ENCODE measurements at places on chromosomes 2 and 18.
A peak's percentile ranks its signal among the peaks of the same experiment; 100 is the strongest.

DNA sequence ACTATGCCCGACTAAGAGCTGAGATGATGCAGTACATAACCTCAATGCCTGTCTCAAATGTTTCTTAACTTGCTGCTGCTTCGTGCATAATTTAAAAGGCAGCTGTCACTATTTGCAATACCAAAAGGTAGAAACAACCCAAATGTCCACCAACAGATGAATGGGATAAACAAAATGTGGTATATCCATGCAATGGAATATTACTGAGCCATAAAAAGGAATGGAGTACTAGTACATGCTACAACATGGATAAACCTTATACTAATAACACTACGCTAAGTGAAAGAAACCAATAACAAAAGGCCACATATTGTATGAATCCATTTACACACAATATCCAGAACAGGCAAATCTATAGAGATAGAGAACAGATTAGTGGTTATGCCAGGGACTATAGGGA, 13.0 kb upstream of the DGKD start:
- DNase-seq = no peak

GRCh38 chr2:233165895-233166661, 85.4 kb upstream of the ATG16L1 start:
- DNase-seq = no peak

DNA sequence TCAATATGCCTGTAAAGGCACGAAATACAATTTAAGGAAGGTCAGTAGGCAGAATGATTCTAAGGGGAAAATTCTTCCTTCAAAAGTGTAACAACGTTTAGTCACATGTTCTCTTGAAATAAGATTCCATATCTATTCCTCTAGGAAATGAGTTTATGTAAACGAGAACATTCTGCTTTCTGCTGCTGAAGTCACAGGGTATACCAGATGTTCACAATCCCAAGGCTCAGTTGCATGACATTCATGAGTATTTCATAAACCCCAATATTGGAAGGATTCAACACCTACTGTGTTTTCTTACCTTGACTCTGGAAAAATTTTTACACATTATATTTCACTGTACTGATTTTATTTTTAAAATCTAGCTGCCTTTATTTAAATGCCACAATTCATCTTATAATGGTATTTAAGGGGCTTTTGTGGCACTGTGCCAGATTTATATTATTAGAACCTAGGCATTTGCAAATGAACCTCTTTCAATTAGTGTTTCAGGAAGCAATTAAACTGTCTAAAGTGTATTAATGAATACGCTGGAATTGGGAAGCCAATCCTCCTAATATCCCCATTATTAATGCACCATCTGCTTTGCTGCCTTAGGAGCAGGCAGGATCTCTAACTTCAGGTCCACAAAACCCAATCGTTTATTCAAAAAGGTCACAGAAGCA, 542.6 kb upstream of the KLHL29 start:
- peak; percentile 28 for DNase-seq

GRCh38 chr2:229952256-229952835, 30.0 kb downstream of the FBXO36 start:
- no peak for DNase-seq

- DNase-seq = no peak
These were observed 28.2 kb downstream of the SERTAD2 start for GRCh38 chr2:64625299-64626145.

- no peak for DNase-seq
These were observed 918.3 kb upstream of the TMEFF2 start for GRCh38 chr2:193112986-193113385.

- no peak for DNase-seq
These were observed 65.8 kb downstream of the ANKRD62 start for GRCh38 chr18:12159446-12159845.

DNA sequence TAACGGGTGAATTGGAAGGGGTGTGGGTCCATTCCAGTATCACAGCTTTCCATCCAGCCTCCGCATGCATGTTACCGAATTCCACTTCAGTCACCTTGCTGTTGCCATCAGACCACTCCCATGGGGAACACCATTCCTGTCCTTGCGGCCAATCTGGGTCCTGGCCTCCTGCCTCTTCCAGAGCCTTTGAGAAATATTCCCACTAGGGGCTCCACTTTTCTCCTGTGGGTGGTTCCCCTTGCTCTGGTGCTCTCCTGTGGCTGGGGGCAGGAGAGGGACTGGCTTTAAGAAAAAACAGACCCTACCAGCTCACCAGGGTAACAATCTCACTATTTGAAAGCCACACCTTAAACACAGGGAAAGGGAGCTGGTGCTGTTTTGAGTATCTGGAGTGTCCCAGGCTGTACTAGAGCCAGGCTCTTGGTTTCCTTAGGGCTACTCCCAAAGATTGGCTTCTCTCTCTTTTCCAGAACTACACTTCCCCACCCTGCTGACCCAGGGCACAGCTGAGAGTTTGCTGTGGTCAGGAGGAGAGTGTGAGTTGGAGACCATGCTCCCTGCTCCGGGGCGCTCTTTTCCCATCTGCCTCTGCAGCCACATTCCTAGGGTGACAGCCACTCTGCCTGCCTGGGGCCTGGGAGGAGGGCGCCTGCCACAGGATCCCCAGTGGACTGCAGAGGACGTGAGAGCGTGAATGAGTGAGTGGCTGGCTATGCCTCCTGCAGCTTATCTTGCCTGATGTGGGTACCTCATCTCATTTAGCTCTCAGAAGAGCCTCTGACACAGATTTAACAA, 460.8 kb upstream of the HS6ST1 start:
- DNase-seq = no peak

GRCh38 chr2:85843543-85843942, 45.2 kb downstream of the ST3GAL5 start:
- no peak for DNase-seq

DNA sequence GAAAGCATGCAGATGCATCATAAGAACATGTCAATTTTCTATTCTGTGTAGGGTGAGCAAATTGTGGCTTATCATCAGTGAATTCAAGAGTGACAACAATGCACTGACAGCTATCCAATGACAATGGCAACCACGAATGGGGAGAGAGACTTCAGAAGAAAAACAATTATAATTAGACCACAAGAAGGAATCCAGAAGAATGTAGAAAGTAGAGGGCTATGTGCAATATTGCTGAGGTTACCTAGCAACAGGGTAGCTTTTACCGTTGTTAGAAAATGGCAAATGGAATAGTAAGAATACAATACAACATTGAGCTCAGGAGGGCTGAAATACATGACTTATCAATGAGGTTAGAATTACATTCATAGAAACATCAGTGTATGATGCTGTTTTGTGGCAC, 71.1 kb upstream of the SESTD1 start:
- no peak for DNase-seq

DNA sequence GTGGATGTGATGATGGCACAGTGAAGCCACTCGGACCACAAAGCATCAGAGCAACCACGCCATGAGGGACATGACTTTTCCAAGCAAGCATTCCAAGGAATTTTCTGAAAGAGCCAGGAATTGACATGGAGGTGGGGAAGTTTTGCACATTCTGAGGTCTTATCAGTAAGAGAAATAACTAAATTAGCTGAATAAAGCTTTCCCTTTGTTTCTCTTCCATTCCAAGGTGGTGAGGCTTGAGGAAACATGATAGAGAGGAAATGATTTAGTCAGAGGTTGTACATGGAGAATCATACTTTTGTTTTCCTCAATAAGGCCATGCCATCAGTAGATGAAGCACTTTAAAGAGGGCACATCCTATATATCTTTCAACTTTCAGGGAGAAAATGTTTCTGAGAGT, 115.7 kb upstream of the MMADHC start:
- no peak for DNase-seq

GRCh38 chr2:8418721-8419120, 263.1 kb upstream of the ID2 start:
- DNase-seq = no peak

- DNase-seq = peak; percentile 91
These were observed 6.6 kb upstream of the PTMA start for GRCh38 chr2:231701456-231702373.

DNA sequence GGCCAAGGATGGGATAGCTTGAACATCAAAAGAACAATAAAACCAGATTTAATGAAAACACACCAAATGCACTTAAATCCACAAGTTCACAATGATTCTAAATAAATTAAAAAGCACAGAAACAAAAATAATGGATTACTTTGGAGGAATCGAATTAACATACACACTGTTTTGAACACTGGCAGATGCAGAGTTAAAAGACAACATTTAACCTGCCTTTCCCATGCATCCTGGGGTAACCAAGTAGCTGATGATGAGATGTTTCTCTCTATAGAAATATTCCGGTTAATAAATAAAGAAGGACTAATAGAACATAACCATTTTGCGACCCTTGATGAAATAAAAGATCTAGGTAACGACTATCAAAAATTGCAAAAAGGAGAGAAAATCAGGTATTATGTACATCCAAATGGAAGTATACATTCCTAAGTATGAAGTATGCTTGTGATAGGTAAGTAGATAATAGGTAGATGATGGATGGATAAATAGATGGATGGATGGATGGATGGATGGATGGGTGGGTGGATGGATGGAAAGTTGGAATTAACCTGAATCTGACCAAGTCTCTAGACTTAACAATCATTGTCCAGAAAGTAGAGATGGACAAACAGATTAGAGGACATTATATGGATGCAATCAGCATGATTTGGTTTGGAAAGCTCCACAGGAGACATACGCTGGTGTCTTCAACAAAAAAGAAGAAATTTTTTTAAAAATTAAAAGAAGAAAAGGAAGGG, 57.4 kb upstream of the MYCN start:
- no peak for DNase-seq

DNA sequence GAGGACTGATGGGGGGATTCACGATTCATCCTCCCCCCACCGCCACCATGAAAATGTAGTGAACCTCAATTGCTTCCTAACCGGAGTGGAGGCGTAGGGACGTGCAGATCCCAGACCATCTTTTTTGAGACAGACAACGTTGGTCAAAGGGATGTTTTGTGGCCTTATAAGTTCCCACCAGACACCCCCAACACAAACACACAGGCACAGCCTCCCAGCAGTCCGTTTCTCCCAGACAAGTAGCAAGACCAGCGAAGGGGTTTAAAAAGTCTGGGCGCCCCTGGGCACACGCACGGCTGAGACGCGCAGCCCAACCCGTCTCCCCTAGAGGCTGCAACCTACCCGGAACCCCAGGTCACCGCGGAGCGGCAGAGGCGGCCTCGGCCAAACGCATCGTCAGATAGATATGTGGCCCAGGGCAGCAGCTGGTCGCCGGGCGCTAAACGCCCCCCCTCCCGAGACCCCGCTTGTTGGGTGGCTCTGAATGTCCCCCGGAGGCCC, 1.3 kb downstream of the GBX2 start:
- no peak for DNase-seq

GRCh38 chr18:54828281-54828881, at the start of gene RAB27B:
Gene RAB27B, plus strand, starts transcription at chr18:54828477. Its CDS starts 49,109 bp downstream, at chr18:54877586.
- DNase-seq = peak; percentile 85

- DNase-seq = no peak
These were observed 89.2 kb upstream of the MSH2 start for GRCh38 chr2:47313728-47314127.

Measured in NCI-H1105 treated with DMSO at 0.1 percent for 48 hours (cell line).